ENCODE measurements at places on chromosomes 16 and 17. TPM values are rescaled to one million over a fixed set of nuclear protein-coding genes. Genes with fewer than 3 reads are reported as not detected.

IRX5 gene
- 23.3 TPM for total RNA-seq

HMOX2 gene
- total RNA-seq, result 53.0 TPM

CCDC40 gene
- total RNA-seq, result 3.5 TPM

SLC5A10 gene
- not detected for total RNA-seq

GCGR gene
- not detected for total RNA-seq

BEAN1 gene
- 0.87 TPM for total RNA-seq

SSTR5 gene
- total RNA-seq, result not detected

GUCY2D gene
- 2.6 TPM for total RNA-seq

SAMD14 gene
- total RNA-seq, result 21.5 TPM

RASL10B gene
- total RNA-seq, result 2.2 TPM

QPRT gene
- 15.0 TPM for total RNA-seq

ABCA8 gene
- 34.0 TPM for total RNA-seq

SRCAP gene
- 66.6 TPM for total RNA-seq

UMOD gene
- total RNA-seq, result not detected

RNU2-1 gene
- total RNA-seq, result 7,693 TPM

MAP2K6 gene
- 4.7 TPM for total RNA-seq

SLC4A1 gene
- total RNA-seq, result 0.43 TPM

CFAP119 gene
- total RNA-seq, result 5.5 TPM

B4GALNT2 gene
- total RNA-seq, result 0.23 TPM

RILP gene
- total RNA-seq, result 39.5 TPM

SP6 gene
- total RNA-seq, result 8.5 TPM

OR4D2 gene
- total RNA-seq, result not detected

HOXB3 gene
- total RNA-seq, result 13.3 TPM

RAPGEFL1 gene
- total RNA-seq, result 10.2 TPM

GINS2 gene
- 0.46 TPM for total RNA-seq

SPATA32 gene
- not detected for total RNA-seq

Data from upper lobe of right lung (tissue), 1 donor.